ENCODE measurements at places on chromosomes 7 and 10.

DNA sequence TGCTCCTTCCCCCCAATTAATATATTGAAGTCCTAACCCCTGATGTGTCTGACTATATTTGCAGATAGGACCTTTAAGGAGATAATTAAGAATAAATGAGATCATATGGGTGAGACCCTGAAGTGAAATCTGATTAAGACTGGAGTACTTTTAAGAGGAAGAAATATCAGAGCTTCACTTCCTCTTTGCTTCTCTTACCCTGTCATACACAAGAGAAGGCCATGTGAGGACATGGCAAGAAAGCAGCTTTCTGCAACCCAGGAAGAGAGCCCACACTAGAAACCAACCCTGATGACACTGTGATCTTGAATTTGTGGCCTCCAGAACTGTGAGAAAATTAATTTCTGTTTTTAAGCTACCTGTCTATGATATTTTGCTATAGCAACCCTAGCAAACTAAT is 44.2 kb downstream of the JMJD1C start:
- peak; percentile 4 for DNase-seq

DNA sequence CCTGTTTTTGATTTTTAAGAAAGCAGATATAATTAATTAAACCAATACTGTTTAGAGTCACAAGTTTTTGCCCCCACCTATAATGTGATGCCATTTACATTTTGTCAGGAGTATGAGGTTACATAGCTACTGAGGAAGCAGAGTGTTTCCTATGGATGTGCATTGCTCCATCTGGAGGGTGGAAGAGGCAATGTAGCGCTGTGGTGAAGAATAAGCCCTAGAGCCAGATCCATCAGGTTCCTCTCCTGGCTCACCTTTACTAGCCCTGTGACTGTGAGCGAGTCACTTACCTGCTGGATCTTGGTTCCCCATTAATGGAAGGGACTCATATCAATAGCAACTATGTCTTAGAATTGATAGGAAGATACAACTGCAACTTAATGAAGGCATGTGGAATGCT is 216.0 kb downstream of the GPAM start:
- DNase-seq, result no peak

DNA sequence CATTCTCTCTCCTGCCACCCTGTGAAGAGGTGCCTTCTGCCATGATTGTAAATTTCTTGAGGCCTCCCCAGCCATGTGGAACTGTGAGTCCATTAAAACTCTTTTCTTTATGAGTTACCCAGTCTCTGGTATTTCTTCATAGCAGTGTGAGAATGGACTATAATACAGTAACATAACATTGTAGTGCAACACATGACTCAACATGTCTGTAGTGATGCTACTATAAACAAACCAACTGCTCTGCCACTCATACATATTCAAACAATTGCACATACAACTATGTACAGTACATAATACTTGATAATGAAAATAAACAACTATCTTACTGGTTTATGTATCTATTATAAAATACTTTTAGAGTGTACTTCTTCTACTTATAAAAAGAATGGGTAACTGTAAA is 7.1 kb downstream of the ATOH7 start:
- no peak for DNase-seq

DNA sequence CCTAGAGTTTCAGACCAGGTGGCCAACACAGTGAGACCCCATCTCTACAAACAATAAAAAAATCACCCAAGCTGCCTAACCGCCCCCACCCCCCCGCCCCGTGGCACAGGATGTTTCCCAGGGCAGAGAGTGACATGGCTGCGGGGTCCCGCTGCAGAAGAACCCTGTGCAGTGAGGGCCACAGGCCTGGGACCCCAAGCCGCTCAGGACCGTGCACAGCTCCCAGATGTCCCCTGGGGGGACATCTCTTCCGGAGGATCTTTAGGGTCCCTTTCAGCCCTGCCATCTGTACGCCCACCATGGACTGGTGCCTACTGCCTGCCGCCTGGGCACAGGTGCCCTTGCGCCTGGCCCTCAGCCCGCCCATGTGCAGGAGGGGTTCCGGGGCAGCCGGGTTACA is 373.6 kb downstream of the DNAJB6 start:
- no peak for DNase-seq

- peak; percentile 37 for DNase-seq
These were observed 17.0 kb upstream of the CDCA7L start for GRCh38 chr7:21962677-21963076.

DNA sequence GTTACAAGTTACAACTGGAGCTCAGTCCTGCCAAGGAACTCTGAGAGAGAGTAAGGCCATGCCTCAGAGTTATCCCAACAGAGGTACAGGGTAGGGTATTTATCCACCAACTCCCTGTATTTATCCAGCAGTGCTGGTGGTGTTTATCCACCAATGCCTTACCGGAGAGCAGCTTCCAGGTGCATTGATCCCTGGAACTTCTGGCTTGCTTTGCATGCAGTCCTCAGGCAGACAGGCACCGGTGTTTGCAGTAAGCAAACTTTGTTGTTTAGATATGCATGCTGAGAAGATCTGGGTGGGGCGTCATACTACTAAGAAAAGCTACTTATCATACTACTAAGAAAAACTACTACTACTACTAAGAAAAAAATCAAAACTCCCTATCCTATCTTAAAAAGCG is 92.4 kb downstream of the CYP26A1 start:
- DNase-seq, result no peak

Data from DMS153 (cell line).